ENCODE measurements at places on chromosomes 13 and 19.
A peak's percentile ranks its signal among the peaks of the same experiment; 100 is the strongest.

- DNase-seq = no peak
Measured at GRCh38 chr19:12782174-12782423, 6.7 kb upstream of the HOOK2 start.

DNA sequence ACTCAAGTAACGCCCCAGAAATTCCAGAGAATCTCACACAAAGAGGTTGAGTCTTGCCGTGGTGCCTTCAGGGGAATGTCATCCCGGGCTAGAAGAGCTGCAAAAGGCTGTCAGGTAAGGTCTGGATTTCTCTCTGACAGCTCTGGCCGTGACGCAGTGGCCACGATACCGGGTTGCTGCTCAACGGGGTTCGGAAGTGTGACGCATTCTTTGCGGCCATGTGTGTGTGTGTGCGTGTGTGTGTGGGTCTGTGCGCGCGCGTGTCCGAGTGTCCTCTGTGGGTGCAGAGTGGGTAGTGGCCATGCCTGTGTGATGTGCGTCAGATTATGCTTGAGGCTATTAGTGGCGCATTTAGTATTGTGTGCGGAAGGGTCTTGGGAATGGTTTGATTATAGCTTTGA lies 306 bp downstream of the ZNF540 start:
- DNase-seq = peak; percentile 56

GRCh38 chr13:23996456-23996855 lies 99.2 kb upstream of the C1QTNF9B start:
- DNase-seq = no peak

- no peak for DNase-seq
Measured at GRCh38 chr13:40241125-40241798, 425.2 kb downstream of the FOXO1 start.

- no peak for DNase-seq
Measured at GRCh38 chr13:47628666-47629065, 372.4 kb downstream of the SUCLA2 start.

GRCh38 chr13:100658363-100658762 lies 16.2 kb downstream of the TMTC4 start:
- DNase-seq = no peak

DNA sequence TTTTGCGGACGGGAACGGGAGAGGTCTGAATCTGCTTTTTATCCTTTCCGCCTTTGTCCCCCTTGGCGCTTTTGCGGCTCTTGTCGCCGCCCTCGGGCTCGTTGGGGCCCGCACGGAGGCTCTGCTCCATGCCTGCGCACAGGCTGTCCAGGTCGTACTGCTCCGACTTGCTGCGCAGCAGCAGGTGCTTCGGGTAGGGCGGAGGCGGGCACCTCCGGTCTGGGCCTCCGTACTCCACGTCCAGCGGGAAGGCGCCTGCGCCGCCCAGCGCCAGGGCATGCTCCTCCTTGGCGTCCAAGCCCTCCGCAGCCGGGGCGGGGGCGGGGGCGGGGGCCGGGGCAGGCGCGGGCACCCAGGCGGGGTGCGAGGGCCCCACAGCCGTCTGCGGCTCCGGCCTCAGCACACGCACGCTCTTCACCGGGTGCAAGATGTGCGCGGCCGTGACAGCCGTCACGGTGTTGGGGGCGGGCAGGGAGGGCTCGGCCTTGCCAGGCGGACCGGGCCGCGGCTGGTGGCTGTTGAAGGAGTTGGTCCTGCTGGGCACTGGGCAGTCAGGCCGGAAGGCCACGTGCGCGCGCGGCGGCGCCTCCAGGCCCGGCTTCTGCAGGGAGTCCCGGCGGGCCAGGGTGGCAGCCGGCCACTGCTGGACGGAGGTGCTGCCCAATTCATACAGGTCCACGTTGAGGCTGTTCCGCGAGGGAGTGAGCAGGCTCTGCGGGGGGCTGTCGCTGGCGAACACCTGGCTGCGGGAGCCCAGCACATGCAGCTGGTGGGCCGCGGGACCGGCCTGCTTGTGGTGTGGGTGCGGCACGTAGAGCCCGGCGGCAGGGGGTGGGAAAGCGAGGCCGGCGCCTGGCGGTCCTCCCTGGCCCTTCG lies 73.1 kb downstream of the LATS2 start:
- DNase-seq = no peak

DNA sequence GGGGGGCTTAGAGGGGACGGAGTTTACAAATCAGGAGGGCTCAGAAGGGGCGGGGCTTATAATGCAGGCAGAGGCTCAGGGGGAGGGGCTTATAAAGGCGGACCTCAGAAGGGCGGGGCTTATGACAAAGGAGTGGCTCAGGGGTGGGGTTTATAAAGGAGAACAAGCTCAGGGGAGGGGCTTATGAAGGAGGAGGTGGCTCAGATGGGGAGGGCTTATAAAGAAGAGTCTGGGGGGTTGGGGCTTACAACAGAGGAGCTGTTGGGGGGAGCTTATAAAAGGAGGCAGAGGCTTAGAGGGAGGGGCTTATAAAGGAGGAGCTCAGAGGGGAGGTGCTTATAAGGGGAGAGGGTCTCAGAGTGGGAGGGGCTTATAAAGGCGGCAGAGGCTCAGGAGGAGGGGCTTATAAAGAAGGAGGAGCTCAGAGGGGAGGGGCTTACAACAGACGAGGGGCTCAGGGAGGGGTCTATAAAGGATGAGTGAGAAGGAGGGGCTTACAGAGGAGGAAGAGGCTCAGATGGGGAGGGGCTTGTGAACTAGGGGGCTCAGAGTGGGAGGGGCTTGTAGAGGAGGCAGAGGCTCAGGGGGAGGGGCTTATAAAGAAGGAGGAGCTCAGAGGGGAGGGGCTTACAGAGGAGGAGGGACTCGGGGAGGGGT lies 1.0 kb downstream of the SMIM24 start:
- peak; percentile 59 for DNase-seq

- DNase-seq = no peak
Measured at GRCh38 chr13:91212231-91212630, 135.3 kb upstream of the MIR17HG start.

GRCh38 chr13:60009300-60010253 lies 154.2 kb downstream of the DIAPH3 start:
- no peak for DNase-seq

DNA sequence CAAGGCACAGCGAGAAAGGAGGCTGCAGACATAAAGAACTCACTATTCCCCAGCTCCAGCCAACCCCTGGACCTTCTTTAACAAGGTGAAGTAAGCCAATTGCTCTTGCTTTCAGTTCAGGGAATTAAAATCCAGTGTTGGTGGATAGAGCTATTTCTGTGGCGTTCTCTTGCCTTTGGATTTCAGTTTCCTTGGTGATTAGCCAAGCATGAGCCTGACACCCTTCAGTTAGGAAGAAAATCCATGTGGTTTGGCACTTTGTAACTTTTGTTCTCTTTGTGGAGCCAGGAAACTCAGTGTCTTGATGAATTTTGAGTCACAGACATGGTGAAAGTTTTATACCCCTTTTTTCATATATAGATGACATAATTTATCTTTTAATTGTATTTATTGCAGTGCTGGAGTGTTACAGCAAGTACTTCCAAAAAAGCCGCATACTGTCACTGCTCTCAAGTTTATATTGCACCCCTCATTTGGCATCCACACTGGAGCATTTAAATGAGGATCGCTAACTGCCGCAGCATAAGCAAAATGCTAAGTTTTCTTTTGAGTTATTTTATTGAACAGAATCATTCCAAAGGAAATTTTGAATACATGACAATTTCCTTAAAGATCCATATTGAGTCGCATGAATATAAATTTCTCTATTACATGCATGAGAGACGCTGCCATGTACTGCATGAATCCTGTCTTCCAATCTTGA lies 406.8 kb downstream of the MYO16 start:
- DNase-seq = no peak

GRCh38 chr13:37966266-37966665 lies 96.7 kb upstream of the TRPC4 start:
- no peak for DNase-seq

DNA sequence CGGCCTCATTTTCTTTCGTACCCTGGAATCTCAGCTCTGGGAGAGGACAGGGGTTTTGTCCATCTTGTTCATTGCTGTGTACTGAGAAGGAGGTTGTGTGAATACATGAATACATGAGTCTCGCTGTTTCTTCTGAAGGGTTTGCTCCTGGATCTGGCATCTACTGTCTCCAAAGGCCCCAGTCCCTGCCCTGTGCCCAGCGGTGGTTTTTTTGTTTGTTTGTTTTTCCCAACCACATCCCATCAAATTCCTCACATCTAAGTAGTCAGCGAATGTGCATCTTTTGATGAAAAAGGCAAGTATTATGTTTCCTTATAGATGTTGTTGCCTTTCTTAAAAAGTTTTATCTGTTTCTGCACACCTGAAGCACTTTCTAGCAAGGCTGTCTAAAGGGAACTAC lies 12.5 kb downstream of the DCAF15 start:
- no peak for DNase-seq

DNA sequence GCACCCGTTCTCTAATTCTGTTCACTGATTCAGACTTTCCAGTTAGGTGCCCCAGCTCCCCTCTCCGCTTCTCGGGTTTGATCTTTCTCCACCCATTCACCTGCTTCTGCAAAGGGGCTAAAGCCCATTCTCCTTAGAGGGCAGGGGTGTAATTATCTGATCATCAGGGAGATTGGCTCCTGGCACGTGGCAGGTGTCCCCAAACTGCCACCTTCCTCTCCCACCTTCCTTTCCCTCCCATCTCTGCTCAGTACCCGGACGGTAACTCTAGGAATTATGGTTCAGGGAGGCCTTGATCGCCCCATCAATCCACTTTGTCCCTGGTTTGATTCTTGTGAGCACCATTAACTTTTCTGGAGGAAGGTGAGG lies 212 bp downstream of the FFAR1 start:
- no peak for DNase-seq

DNA sequence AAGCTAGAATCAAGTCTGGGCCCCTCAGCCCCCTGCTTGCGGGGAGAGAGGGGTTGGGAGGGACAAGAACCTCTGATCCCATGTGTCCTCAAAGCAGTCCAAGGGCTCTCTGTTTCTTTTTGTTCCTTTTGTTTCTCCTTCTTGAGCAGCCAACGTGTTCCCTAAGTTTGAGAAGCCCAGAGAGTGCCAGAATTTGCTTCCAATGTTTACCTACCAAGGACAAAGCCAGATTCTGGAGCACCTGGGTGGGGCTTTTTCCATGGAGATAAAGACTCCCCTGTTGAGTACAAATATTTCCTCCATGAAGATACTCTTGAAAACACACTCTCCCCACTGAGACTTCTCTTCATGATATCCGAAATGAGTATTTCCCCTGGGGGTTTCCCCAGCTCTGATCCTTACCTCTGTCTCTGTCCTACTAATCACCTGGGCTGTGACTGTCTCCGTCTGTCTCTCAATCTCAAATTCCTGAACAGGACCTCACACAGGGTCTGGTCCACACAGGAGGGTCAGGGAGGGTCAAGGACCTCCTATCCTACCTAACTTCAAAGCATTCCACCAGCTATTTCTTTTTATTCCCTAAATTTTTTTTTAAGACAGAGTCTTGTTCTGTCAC lies 27.4 kb downstream of the CD177 start:
- no peak for DNase-seq

GRCh38 chr19:39444598-39445195 lies 685 bp upstream of the SUPT5H start:
- DNase-seq = no peak

DNA sequence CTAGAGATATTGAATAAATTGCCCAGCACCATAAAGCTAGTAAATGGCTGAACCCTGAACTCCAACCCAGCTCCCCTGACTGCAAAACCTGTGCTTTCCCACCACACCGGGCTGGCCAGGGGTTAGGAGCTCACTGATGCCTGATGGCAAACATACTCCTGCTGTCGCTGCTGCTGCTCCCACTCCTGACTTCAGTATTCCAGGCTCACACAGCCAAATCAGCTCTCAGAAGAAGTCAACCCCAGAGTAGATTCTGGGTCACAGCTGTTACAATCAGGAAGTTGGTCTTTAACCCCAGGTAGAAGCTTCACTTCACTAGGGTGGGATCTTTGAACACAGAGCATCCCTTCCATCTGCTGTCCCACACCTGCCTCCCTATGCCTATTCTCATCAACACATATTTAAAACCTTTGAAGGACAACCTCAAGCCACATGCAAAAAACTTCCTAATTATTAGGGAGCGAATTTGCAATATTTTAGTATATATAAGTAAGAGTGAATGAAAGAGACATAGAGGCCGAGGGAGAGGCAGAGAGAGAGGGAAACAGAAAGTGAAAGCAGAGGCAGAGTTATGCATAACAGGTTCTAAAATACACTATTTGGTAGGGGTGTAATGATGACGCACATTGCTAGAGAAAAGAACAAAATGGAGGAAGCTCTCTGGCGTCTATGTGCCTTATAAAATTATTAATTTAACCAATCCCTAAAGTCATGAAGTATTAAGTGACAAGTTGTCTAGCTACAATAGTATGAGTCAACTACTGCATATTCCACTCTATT lies 99.4 kb upstream of the SERP2 start:
- DNase-seq = no peak

DNA sequence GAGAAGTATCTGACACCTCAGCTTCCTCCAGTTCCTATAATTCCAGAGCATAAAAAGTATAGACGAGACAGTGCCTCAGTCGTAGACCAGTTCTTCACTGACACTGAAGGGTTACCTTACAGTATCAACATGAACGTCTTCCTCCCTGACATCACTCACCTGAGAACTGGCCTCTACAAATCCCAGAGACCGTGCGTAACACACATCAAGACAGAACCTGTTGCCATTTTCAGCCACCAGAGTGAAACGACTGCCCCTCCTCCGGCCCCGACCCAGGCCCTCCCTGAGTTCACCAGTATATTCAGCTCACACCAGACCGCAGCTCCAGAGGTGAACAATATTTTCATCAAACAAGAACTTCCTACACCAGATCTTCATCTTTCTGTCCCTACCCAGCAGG lies 3.1 kb downstream of the KLF5 start:
- no peak for DNase-seq

- no peak for DNase-seq
Measured at GRCh38 chr19:8459520-8460270, 14.9 kb downstream of the HNRNPM start.

- DNase-seq = no peak
Measured at GRCh38 chr19:590396-590745, 690 bp downstream of the HCN2 start.

- no peak for DNase-seq
Measured at GRCh38 chr19:41409288-41409687, 11.7 kb downstream of the BCKDHA start.

GRCh38 chr19:57583521-57584416 lies at the start of gene ZIK1:
TSS of gene ZIK1 (plus strand) at chr19:57584145. CDS start at chr19:57584357, 212 bp downstream.
- DNase-seq = peak; percentile 78

- no peak for DNase-seq
Measured at GRCh38 chr13:112145551-112146360, 78.8 kb downstream of the SOX1 start.

DNA sequence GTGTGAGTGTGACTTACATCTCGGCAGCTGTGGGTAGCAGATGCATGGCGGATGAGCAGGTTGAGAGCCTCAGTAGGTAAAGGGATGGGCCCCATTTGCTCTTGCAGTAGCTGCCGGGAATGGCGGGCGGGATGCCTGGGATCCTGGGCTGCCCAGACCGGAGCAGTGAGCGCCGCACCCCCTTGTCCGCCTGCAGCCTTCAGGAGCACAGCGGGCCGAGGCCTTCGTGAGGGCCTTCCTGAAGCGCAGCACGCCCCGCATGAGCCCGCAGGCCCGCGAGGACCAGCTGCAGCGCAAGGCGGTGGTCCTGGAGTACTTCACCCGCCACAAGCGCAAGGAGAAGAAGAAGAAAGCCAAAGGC lies 4.1 kb downstream of the POP4 start:
- DNase-seq = no peak
